DMS53 (cell line): ENCODE measurements at places on chromosomes 1 and 21.

DNA sequence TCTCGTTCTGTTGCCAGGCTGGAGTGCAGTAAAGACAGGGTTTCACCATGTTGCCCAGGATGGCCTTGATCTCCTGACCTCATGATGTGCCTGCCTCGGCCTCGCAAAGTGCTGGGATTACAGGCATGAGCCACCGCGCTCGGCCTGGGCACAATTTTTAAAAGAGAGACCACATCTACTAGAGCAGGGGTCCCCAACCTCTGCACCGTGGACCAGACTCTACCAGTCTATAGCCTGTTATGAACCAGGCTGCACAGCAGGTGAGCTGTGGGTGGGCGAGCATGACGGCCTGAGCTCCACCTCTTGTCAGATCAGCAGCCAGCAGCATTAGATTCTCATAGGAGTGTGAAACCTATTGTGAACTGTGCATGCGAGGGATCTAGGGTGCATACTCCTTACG, 20.8 kb downstream of the TNNT2 start:
- DNase-seq = no peak

DNA sequence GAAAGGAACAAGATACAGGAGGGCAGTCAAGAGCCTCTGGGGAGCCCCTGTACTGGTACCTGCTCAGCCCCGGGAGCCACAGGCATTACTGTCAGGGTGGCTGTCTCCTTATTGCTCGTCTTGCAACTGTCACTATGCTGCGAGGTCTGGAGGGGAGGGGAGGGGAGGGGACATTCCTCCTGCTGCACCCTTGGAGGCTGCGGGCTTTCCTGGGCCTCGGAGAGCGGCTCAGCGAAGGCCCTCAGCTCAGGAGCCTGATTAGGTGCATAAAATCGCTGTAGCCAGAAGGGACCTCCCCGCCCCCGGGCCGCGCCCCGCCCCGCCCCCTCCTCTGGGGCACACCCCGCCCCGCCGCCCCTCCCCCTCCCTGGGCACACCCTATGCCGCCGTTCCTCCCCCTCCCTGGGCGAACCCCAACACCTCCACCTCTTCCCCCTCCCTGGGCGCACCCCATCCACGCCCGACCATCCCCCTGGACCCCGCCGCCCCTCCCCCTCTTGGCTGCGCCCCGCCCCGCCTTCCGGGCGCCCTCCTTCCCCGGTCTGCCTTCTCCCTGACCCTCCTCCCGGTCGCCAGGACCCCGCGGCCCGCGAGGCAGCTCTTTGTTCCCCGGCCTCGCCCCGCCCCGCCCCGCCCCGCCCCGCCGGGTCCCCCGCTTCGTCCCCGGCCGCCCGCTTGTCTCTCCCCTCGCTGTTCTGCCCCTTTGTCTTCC, 35.5 kb downstream of the CACHD1 start:
- DNase-seq = peak; percentile 95

- DNase-seq = peak; percentile 9
Observed at GRCh38 chr1:237492359-237492758, 398.4 kb downstream of the ZP4 start.

DNA sequence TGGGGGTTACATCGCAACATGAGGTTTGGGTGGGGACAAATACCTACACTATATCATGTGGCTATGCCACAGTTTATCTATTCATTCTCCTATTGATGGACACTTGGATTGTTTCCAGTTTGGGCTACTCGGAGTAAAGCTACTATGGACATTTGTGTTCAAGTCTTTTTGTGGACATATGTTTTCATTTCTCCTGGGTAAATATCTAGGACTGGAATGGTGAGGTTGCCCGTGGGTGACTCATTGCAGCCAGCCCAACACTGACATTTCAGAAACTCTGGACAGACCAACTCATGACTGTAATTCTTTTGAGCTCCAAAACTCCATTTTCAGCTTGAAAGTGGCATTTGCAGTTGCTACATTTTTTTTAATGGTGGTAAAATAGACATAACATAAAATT, 82.7 kb downstream of the KAZN start:
- DNase-seq = no peak

DNA sequence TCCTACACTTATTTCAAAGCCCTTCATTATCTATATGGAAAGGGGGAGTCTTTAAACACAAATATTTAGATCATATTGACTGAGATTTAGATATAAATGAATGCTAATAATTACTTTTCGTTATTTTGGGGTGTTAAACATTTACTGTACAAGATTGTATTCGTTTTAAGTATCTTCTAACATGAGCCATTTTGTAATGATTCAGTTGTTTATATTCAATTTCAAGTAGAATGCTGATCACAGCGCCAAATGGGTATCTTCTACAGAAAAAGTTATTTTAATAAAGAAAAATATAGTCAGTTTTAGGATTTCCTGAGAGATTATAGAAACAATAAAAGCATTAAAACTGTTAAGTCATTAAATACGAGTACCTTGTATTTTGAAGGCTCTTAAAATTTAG, 104.5 kb upstream of the HNRNPU start:
- no peak for DNase-seq

DNA sequence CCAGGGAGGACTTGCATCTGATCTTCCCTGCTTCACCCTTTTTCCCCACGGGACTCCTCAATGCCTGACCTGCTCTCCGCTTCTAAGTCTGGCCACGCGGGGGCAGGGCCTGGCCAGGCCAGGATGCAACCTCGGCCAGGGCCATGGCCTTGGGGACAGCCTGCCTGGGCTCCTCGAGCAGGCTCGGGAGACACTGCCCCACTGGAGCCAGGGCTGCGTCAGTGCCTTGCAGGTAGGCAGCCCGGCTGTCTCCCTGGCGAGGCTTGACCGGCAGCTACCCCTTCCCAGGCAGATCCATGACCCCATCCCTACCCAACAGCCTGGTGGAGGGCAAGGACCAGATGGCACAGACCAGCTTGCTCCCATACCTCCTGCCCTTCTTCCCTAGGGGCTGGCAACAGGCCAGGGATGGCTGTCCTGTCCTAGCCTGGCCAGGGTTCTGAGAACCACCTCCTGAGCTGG, 2.7 kb upstream of the PRDM16 start:
- peak; percentile 7 for DNase-seq
